Spleen (tissue), 13 donors: ENCODE measurements at places on chromosomes 2 and 18. TPM values are rescaled to one million over a fixed set of nuclear protein-coding genes. Genes with fewer than 3 reads are reported as not detected.

GRCh38 chr2:54503192-54503591 is 47.1 kb downstream of the SPTBN1 start:
- no peak for DNase-seq
- H3K27me3 ChIP-seq: no peaks in the 10 kb centered on the region
- H3K27ac ChIP-seq: no peak overlapping the region
- H3K36me3 ChIP-seq: no peaks in the 10 kb centered on the region
- no peak overlapping the region for H3K4me3 ChIP-seq
- no peaks in the 10 kb centered on the region for H3K4me1 ChIP-seq

DNA sequence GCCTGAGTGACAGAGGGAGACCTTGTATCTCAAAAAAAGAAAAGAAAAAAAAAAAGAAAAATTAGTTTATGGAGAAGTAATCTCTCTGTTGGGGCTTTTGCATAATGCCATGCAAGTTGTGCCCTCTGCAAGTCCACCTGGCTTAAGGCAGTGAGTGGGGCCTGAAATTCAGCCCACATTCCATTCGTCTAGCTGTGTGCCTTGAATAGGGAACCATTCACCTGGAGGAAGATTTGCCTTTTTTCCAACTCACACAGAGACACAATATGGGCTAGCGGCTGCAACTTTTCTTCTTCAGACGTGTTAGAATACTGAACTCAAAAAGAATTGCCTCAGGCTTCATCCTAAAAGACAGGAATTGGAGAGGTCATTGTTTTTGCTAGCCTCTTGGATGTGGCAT is 160.0 kb upstream of the STON1 start:
- no peak for DNase-seq
- no peak overlapping the region for H3K27ac ChIP-seq
- no peaks in the 10 kb centered on the region for H3K4me1 ChIP-seq
- H3K36me3 ChIP-seq: peaks cover 78% of the 10 kb centered on the region
- no peak overlapping the region for H3K4me3 ChIP-seq

DNA sequence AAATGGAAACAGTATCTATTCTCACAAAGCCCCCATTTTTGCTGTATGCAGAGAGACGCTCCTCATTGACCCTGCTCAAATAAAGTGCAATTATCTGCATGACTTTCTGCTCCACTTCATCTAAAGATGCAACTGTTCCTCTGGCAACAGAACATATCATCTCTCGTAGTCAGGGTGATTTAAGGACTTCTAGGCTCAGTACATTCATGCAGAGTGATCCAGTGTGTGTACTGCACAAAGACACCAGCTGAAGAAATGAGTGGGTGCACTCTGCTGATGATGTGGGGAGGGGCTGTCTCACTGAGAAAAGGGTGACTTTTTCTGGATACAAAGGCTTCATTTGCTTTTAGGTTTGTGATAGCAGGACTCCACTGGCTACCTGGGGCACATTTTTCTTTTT is 355.2 kb downstream of the GALNT13 start:
- H3K27ac ChIP-seq: no peak overlapping the region
- no peak for DNase-seq
- no peaks in the 10 kb centered on the region for H3K36me3 ChIP-seq
- no peaks in the 10 kb centered on the region for H3K4me1 ChIP-seq
- no peaks in the 10 kb centered on the region for H3K27me3 ChIP-seq
- no peak overlapping the region for H3K4me3 ChIP-seq

GRCh38 chr2:32711219-32711618 is 83.4 kb downstream of the TTC27 start:
- no peaks in the 10 kb centered on the region for H3K27me3 ChIP-seq
- H3K27ac ChIP-seq: no peak overlapping the region
- peaks cover 4% of the 10 kb centered on the region for H3K4me1 ChIP-seq

- H3K4me1 ChIP-seq: no peaks in the 10 kb centered on the region
- no peak overlapping the region for H3K27ac ChIP-seq
- H3K4me3 ChIP-seq: no peak overlapping the region
- no peaks in the 10 kb centered on the region for H3K27me3 ChIP-seq
Measured at GRCh38 chr2:140657657-140658056, 1473.2 kb downstream of the LRP1B start.

The ATG16L1 gene
- 37.3 TPM for total RNA-seq

The MOGAT1 gene
- total RNA-seq: not detected

The GKN1 gene
- not detected for total RNA-seq
